ENCODE measurements at places on chromosomes 16 and 17. TPM values are rescaled to one million over a fixed set of nuclear protein-coding genes. Genes with fewer than 3 reads are reported as not detected.

The SAP30BP gene
- total RNA-seq = 120 TPM

The CORO1A gene
- 4.1 TPM for total RNA-seq

The TMEM88 gene
- total RNA-seq = 0.23 TPM

The NPIPB9 gene
- 1.3 TPM for total RNA-seq

The G6PC1 gene
- total RNA-seq = not detected

The PRAC1 gene
- total RNA-seq = not detected

The IL17C gene
- not detected for total RNA-seq

The GALR2 gene
- total RNA-seq = 1.8 TPM

The E4F1 gene
- total RNA-seq = 26.0 TPM

The GDPD1 gene
- 1.0 TPM for total RNA-seq

The DUXB gene
- total RNA-seq = not detected

The GAS2L2 gene
- 0.09 TPM for total RNA-seq

The DHRS7C gene
- total RNA-seq = not detected

The ARL5C gene
- not detected for total RNA-seq

The CDRT15 gene
- total RNA-seq = not detected

The RAC3 gene
- total RNA-seq = 31.7 TPM

The DHRS7B gene
- total RNA-seq = 18.3 TPM

The OR1A1 gene
- not detected for total RNA-seq

The ERN2 gene
- not detected for total RNA-seq

The TAT gene
- total RNA-seq = not detected

The AGRP gene
- not detected for total RNA-seq

The OR2C1 gene
- total RNA-seq = not detected

The ATP2A1 gene
- 1.8 TPM for total RNA-seq

The DPEP1 gene
- 0.87 TPM for total RNA-seq

The SHISA9 gene
- total RNA-seq = 0.13 TPM

The KRT24 gene
- not detected for total RNA-seq

The KRT40 gene
- not detected for total RNA-seq

The MMP15 gene
- total RNA-seq = 35.4 TPM

The ALDH3A2 gene
- total RNA-seq = 197 TPM

The ANKRD40CL gene
- not detected for total RNA-seq

The RNF222 gene
- not detected for total RNA-seq

The HBA2 gene
- not detected for total RNA-seq

The IGF2BP1 gene
- 83.3 TPM for total RNA-seq

The C17orf58 gene
- total RNA-seq = 20.7 TPM

The VMO1 gene
- total RNA-seq = 1.4 TPM
